ENCODE measurements at places on chromosomes 6 and 20. TPM values are rescaled to one million over a fixed set of nuclear protein-coding genes. Genes with fewer than 3 reads are reported as not detected.
A peak's percentile ranks its signal among the peaks of the same experiment; 100 is the strongest.

The C6orf15 gene
- total RNA-seq: not detected

DNA sequence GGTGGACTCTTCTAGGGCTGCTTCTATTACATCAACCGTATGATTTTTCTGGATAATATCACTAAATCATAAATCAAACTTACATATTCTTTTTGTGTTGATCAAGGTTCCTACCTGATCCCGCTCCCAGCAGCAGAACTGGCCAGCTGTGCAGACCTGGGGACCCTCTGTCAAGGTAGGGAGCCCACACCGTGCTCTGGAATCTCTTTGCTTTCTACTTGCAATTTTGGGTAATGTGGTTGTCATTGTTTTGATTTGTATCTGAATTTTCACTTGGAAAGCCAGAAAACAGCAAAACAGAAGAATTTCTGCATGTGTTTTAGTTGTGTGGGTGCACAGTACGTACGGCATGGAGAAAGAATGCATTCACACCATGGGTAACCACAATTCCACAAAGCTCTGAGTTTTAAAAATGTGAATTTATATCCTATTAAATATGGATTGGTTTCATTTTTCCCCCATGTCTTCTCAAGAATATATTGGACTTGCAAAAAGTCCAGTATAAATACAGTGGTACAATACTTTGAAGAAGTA, 80.1 kb downstream of the ADGRG6 start:
- DNase-seq: no peak

The KIF25 gene
- not detected for total RNA-seq

The TTLL9 gene
- not detected for total RNA-seq

GRCh38 chr6:35014786-35015185, 125.7 kb downstream of the ANKS1A start:
- no peak for DNase-seq

- DNase-seq: no peak
Observed at GRCh38 chr6:36297511-36297910, 27.7 kb downstream of the PNPLA1 start.

The MARCKS gene
- total RNA-seq: 25.4 TPM

The TP53INP2 gene
- 146 TPM for total RNA-seq

GRCh38 chr6:11766043-11766442, 12.6 kb downstream of the ADTRP start:
- no peak for DNase-seq

GRCh38 chr6:106212576-106212975, 113.0 kb downstream of the ATG5 start:
- DNase-seq: no peak

GRCh38 chr20:51221791-51222408, 199.0 kb upstream of the KCNG1 start:
- DNase-seq: no peak

GRCh38 chr6:3296537-3296936, 37.8 kb downstream of the PSMG4 start:
- DNase-seq: no peak

DNA sequence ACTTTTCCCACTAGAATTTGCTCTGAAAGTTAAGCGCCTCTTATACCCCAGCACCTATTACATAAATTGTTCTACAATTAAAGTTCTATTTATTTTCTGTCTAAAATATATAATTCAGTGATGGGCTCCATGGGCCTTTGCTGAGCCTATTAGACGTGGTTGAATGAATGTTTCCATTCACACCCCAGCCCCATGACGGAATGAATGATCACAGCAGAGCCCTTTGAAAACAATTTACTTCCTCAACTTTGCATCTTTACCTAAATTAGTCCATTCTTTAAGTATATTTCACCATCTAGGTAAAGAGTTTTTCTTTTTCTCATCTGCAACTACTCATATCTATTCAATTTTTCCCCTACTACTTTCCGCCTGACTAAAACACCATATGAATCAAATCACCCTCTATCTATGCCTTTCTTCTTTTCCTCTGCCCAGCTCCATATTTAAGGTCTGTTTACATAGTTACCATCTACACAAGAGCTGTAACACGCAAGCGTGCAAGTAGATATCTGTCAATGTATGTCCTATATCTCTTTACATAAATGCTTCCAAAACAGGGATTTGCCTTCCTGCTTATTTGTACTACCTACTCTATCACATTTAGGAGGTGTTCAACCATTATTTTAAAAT, 69.7 kb downstream of the ECT2L start:
- no peak for DNase-seq

The SPDEF gene
- not detected for total RNA-seq

The POU5F1 gene
- 0.67 TPM for total RNA-seq

DNA sequence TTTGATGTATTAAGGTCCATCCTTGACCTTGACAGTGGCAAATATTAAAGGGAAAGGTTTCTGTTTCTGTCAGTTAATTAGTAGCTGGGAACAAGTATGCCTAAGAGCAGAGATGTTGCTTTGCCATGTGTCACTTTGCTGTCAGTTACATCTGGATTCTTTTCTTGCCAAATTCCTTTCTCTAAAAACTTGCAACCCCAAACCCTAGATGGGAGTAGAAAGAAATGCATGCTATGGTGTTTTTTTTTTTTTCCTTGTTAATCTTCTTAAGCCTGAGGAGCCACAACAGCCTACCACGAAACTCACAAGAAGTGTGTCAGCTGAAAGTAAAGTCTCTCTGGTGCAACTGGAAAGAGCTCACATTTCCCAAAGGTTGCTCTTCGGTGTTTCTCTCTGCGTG, 18.0 kb upstream of the CLDN20 start:
- DNase-seq: no peak

GRCh38 chr20:44701858-44702256, 13.3 kb upstream of the CCN5 start:
- DNase-seq: no peak

GRCh38 chr6:156269751-156270369, 507.3 kb upstream of the ARID1B start:
- DNase-seq: no peak

GRCh38 chr6:119739769-119740168, 390.2 kb upstream of the MAN1A1 start:
- no peak for DNase-seq

- peak; percentile 73 for DNase-seq
Observed at GRCh38 chr20:60034231-60035110, 76.2 kb downstream of the CDH26 start.

GRCh38 chr6:31821301-31822035, 6.1 kb upstream of the HSPA1B start:
- DNase-seq: peak; percentile 86

The C6orf163 gene
- total RNA-seq: 1.7 TPM

DNA sequence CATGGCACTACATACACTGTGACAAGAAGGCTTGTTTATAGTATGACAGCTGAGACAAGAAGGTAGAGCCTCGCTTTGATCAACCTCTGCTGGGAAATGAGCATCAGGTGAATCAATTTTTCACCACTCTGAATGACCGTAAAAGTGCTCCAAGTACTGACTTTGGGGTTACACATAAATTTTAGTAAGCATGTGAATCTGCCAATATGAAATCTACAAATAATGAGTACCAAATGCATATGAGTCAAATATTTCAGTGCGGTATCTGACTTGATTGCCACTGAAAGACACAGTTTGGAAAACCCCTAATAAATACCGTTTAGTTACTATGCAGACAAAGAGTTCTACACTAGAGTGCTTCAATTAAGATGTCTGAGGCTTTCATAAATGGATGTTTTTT, 77.8 kb downstream of the ATG5 start:
- DNase-seq: no peak

DNA sequence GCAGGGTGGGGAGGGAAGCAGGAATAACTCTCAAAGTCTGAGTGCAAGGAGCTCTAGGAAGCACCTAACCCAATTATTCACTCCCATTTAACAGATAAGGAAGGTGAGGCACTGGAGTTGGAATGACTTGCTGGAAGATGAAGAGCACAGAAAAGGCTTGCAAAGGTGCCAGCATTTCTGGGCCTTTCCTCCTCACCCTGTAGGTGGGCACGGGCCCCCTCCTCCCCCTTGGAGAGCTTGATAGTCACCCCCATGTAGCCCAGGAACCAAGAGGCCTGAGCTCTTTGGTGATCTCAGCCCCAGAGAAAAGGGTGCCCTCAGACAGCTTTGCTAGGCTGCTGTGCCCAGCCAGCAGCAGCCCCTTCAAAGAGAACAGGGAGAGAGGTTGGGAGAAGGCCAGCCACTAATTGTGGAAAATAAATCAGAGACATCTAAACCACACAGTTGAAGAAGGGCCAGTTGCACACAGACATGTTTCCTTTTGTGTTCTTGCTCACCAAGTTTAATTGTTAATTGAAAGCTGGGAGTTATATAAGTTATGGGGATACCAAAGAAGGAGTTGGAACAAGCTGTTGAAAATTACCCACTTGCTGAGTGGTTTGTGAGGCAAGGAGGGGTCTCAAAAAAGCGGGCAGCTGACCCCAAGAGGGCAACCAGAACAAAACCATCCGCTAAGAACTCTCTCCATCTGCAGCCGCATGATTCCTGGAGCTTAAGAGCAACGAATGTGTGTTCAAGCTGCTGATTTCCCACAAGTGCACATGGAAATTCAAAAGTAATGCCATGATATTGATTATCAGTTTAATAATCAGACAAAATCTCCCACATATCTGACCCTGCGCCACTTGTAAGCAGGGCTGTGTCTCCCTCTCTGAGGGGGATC, 77.0 kb downstream of the MRPL14 start:
- no peak for DNase-seq

The CYB5R4 gene
- 13.9 TPM for total RNA-seq

The ME1 gene
- 24.9 TPM for total RNA-seq

GRCh38 chr6:44850312-44850711, 462.8 kb downstream of the CDC5L start:
- no peak for DNase-seq

The PM20D2 gene
- 11.8 TPM for total RNA-seq

The AVP gene
- not detected for total RNA-seq

DNA sequence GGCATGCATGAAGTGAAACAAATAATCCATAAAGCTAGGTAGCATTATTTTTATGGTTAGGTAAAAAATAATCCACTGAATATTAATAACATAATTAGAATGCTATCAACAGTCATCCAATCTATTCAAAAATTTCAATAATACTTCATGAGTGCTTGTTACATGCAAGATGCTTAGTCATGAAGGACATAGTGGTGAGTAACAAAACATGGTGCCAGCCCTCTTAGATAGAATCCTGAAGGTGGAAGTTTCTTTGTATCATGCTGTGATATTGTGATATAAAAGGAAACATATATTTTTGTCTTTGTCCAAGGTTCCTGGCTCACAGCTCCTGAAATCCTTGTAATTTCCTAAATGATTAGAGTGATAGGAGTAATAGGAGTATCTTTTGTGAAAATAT, 14.9 kb downstream of the RCAN2 start:
- DNase-seq: no peak

DNA sequence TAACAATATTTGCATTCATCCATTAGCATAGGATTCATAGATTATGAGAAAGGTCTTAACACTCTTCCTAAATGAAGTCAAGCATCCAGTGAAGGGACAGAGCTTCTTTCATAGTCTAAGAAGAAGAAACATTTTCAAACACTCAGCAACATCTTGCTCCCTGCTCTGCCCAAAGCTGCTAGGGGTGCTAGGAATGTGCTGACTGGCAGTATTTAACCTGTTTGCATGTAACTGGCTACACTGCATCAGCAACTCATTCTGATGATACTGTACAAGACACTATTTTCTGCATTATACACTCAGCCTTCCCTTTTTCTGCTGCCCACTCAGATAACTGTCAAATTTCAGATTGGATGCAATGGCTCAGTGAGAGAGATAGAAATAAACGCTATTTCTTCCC, 495.1 kb upstream of the ARID1B start:
- DNase-seq: no peak
